ENCODE measurements at places on chromosomes 16 and 17.

DNA sequence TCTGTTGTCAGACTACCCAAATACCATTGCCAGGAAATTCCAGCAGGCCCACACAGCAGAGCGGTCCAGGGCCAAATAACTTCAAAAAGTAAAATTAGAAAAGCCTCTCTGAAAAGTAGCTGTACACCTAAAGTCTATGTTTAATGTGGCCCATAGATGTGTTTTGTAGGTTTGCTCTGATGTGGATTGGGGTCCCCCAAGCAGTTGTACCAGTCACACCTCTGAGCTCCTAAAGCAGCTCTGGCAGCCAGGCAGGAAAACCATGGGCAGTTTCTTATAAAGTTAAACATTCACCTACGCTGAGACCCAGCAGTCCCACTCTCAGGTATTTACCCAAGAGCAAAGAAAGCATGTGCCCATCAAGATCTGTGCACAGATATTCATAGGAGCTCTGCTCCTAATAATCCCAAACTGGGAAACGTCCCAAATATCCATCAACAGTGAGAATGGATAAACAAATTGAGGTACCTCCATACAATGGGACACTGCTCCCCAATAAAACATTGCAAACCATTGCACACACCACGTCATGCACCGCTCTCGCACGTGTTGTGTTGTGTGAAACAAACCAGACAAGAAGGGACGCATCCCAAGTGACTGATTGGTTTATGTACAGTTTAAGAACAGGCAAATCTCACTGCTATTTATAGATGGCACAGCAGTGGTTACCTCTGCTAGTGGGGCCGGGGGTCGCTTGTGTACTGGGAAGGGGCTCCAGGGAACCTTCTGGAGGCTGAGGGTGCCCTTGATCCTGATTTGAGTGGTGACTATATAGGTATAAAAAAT is 15.8 kb upstream of the PRM1 start:
- no peak for DNase-seq

DNA sequence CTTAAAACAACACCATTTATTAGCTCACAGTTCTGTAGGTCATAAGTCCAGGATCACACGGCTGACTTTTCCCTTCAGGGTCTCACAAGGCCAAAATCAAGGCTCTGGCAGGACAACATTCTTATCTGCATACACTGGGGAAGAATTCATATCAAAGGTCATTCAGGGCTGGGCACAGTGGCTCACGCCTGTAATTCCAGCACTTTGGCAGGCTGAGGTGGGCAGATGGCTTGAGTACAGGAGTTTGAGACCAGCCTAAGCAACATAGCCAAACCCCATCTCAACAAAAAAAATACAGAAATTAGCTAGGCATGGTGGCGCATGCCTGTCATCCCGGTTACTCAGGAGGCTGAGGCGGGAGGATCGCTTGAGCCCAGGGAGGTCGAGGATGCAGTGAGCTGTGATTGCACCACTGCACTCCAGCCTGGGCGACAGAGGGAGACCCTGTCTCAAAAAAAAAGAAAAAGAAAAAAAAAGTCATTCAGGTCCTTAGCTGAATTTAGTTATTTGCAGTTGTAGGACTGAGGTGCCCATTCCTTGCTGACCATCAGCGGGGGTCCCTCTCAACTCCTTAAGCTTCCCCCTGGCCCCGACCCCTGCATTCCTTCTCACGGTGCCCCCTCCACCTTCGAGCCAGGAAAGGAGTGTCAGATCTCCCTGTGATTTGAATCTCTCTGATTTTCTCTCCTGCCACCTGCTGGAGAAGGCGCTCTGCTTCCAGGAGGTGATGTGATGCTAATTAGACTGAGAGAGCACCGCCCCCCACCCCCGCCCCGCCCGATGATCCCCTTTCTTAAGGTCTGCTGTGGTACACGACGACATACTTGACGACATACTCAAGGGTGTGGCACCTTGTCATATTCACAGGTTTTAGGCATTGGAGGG is 91.8 kb upstream of the CLEC18A start:
- no peak for DNase-seq

DNA sequence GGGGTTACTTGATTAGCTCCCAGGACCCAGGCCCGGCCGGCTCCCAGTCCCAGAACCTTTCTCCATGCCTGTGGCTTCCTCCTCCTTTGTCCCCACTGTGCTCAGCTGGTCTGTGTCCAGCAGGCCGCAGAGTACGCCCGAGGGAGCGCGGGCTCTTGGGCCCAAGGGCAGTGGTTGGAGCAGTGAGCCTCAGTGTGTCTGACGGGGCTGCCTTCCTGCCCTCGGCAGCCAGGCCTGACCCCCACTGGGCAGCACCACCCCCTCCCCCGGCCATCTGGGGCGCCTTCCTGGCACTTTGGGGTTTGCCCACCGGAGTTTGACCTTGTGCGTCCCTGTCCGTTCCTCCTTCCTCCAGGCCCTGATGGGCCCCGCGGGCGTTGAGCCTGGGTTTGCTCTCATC is 62.4 kb upstream of the PVALEF start:
- no peak for DNase-seq

- DNase-seq = peak; percentile 86
Observed at GRCh38 chr17:47650525-47651522, 1.1 kb downstream of the KPNB1 start.

GRCh38 chr17:29927546-29927945 is 2.5 kb downstream of the SSH2 start:
- no peak for DNase-seq

GRCh38 chr17:63136369-63137012 is 170.5 kb downstream of the TANC2 start:
- DNase-seq = no peak

- no peak for DNase-seq
Observed at GRCh38 chr17:62782730-62783270, 25.3 kb downstream of the MARCHF10 start.

DNA sequence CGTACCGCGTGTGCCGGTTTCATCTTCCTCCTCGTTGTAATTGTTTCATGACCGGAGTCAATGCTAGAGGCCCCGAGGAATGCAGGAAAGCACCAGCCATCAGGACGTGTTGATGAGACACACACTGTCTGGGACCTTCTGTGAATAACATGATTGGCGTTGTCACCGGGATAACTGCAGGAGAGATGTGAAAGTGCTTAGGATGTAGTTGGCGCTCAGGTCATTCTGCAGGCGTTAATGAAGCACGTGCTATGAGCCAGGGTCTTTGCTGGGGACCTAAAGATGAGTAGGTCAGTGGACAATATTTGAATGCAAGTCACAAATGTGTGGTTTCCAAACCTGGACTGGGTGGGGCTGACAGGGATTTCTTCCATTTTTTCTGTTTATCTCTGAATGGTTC is 181.6 kb upstream of the HSBP1 start:
- no peak for DNase-seq

DNA sequence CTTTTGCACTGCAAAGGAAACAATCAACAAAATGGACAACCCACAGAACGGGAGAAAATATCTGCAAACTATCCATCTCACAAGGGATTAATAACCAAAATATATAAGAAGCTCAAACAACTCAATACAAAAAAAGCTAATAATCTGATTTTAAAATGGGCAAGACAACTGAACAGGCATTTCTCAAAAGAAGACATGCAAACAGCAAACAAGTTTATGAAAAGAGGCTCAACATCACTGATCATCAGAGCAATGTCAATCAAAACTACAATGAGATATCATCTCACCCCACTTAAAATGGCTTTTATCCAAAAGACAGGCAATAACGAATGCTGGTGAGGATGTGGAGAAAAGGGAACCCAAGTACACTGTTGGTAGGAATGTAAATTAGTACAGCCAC is 34.8 kb downstream of the SYNRG start:
- DNase-seq = no peak

DNA sequence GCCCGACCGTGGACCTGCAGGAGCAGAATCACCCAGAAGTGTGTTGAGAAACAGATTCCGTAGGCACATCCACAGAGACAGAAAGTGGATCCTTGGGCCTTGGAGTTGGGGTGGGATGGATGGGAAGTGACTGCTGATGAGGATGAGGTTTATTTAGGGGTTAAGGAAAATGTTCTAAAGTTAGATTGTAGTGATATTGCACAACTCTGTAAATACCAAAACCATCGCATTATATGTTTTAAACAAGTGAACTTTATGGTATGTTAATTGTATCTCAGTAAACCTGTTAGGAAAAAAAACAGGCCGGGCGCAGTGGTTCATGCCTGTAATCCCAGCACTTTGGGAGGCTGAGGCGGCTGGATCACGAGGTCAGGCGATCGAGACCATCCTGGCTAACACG is 3.6 kb downstream of the ENDOV start:
- DNase-seq = no peak

DNA sequence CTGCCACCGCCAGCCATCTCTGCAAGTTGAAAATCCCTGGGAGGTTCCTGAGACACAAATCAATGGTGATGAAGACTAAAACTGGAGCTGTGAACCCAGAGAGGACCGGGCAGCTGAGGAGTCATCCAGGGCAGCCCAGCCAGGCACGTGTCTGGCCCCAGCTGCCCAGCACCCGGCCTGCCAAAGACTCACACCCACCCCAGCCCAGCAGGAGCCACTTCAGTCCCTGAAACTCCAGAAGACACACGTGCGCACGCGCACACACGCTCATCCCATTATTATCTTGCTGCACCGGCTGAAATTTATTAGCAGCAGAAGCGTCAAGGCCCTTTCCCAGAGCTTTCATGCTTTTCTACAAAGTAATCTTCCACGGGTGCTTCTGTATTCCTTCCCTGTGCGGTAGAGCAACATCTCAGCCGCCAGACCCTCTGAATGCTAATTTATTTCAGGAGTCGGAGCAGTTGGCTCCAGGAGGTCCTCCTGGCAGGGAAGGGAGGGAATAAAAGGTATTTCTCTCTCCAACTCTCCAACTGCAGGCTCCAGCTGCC is 59.8 kb upstream of the RBFOX3 start:
- no peak for DNase-seq

DNA sequence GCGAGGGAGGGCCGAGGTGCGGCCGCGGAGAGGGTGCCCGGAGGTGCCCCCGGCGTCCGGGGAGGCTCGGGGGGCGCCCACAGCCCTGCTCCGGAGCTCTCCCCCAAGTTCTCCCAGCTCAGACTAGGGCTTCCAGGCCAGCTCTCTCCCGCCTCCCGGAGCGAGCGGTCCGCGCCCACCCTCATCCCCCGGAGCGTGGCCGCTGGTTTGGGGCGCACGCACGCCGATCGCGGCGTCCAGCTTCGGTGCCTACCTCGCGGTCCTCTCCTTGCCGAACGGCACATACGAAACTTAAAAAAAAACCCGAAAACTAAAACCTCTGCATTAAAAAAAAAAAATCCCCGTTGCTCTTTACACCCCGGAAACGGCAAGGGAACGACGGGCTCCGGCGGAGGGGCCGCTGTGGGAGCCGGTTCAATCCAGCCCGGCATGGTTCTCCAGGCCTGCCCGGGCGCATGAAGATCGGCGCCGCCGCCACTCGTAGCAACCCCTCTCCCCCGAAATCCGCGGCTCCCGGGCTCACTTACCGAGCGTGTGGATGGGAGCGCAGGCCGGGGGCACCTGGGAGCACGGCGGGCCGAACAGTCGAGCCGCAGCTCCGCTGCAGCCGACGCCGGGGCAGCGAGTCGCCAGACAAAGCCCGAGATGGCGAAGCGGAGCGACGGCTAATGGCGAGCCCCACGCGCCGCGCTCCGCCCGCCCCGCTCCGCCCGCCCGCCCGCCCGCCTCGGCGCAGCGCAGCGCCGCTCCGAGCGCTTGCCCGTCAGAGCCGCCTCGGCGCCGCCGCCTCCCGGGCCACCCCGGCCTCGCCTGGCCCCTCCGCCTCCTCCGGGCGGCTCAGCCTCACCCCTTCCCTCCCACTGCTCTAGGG is 973 bp upstream of the UBTF start:
- peak; percentile 43 for DNase-seq

DNA sequence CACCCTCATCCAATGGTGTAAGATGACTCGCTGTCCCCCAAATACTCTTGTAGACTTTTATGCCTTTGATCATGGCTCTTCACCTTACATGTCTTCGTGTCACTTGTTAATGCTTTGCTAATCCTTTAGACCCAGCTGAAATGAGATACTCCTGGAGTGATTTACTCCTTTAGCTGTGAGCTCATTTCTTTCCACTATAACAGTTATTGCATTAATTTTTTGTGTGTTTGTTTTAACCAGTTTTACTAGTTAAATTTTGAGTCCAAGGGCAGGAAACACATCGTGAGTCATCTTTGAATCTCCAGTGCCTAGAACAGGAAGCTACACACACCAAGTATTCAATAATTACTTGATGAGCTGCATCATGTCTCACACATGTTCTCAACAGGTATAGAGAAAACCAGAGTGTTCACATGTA is 6.5 kb upstream of the CTCF start:
- no peak for DNase-seq

GRCh38 chr17:28573521-28573920 is 2.2 kb upstream of the PIGS start:
- no peak for DNase-seq

DNA sequence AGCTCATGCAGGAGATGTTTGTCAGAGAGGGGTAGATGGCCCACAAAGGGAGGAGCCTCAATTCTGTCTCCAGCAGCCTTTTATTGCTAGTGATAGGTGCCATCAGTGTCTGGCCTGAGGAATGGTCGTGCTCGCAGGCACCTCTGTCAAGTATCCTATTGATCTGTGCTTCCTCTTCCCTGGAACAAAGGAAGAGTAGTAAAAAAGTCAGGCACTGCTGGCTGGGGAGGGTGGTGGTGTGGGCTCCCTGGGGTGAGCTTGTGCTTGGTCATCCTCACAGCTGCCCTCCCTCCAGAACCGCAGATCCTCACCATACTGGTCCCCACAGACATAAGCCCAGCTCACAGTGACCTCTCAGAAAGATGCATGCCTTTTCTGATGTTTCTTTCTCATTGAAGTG is 15.0 kb upstream of the SALL1 start:
- no peak for DNase-seq

DNA sequence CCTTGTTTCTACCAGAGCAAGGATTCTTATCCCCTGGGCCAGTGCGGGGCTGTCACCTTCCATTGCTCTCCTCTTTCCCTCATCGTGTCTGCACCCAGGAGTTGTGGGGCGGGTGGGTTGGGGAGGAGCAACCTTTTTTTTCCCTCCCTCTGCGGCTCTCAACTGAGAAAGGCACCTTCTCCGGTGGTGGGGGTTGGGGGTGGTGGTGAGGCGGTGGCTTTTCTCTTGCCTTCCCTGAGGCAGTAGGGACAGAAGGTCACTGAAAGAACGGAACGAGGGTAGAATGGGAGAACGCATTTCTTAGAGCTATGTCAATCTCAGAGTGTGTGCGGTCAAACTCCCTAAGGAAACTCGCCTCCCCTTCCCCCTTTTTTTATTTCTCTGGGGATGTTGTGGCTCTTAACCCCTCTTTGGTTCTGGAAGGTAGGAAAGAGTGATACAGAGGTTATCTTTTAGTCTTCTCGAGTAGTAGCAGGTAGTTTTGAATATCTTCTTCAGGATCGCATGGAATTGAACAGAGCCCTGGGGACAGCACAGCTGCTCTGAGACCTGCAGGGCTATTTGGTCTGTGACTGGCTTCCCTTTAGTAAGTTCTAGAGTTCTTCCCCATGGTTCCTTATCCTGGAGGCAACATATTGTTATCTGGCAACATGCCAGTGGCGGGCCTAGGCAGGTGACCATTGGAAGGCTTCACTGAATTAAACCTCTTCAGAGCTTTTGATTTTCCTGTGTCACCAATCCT is 994 bp downstream of the CLTC start:
- DNase-seq = peak; percentile 38

GRCh38 chr17:3963237-3964201 is 718 bp downstream of the ATP2A3 start:
- DNase-seq = no peak

- peak; percentile 62 for DNase-seq
Observed at GRCh38 chr16:53518550-53519416, 15.8 kb upstream of the AKTIP start.
